BJ (cell line): ENCODE measurements at places on chromosomes 3 and 15. TPM values are rescaled to one million over a fixed set of nuclear protein-coding genes. Genes with fewer than 3 reads are reported as not detected.

Gene NLGN1
- 15.5 and 18.3 TPM in 2 replicates for polyA plus RNA-seq

Gene NUP210
- polyA plus RNA-seq = 0.13 and 0.32 TPM in 2 replicates

Gene CCR1
- not detected in 2 replicates for polyA plus RNA-seq

Gene HCLS1
- 3.5 and 3.7 TPM in 2 replicates for polyA plus RNA-seq
